Esophagus muscularis mucosa (tissue), 4 donors: ENCODE measurements at places on chromosomes 12 and 14.

GRCh38 chr14:86050757-86051156 lies 520.8 kb downstream of the FLRT2 start:
- no peak for DNase-seq

DNA sequence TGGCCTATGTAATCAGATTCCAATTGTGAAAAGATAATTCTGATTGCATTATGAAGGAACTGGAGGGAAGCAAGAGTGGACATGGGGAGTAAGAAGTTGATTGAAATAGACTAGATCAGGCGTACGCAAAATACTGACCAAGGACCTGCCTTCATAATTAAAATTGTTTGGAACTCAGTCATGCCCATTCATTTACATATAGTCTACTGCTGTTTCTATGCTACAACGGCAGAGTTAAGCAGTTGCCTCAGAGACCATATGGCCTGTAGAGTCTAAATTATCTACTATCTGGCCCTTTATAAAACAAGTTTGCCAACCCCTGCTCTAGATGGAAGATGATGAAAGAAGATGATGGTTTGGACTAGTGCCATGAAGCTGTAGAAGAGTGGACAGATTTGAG lies 170.0 kb upstream of the ARID2 start:
- no peak for DNase-seq

DNA sequence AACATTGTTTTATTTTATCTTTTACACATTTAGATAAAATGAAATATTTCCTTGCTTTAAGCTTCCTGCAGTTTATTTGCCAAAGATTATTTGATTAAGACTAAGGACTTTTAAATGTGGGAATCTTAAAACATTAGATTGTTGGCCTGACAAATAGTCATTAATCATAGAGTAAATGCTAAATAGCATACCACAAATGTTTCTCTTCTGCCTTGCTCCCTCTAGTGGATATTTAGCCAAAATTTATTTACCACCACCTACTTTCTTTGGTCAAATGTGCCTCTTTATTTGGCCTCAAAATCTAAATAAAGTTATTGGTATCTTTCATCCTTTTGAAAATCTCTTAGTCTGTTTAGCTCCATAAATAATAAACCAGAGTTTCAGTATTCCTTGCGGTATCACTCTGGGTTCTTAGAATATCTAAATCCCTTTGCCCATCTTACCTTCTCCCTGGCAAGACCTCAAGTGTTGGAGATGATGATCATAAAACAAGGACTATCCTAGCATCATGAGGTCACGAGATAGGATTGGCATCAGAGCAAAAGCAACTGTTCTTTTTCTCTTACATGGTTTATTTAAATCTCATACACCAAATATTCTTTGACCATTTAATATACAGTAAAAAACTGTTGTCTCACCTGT lies 150.6 kb upstream of the AEBP2 start:
- DNase-seq = no peak

- DNase-seq = peak; percentile 17
These were observed 105.1 kb downstream of the LLPH start for GRCh38 chr12:66025477-66025876.

DNA sequence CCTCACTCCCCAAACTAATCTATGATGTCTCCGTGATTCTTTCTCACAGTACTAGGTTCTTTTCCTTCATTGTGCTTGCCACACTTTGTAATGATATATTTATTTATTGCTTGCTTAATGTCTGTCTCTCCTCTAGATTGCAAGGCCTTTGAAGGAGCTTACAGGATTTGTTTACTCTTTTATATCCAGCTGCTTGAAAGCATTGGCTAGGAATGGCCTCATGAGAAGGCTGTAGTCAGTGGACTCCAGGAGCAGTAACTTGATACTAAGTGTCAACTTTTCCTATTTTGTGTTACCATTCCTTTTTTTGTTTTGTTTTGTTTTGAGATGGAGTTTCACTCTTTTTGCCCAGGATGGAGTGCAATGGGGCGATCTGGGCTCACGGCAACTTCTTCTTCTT lies 7.3 kb upstream of the FAM234B start:
- DNase-seq = no peak
